ENCODE measurements at places on chromosomes 1 and 21.

- no peak for DNase-seq
Observed at GRCh38 chr1:58823481-58824010, 39.7 kb upstream of the JUN start.

- DNase-seq, result no peak
Observed at GRCh38 chr1:155272466-155273342, 600 bp downstream of the CLK2 start.

DNA sequence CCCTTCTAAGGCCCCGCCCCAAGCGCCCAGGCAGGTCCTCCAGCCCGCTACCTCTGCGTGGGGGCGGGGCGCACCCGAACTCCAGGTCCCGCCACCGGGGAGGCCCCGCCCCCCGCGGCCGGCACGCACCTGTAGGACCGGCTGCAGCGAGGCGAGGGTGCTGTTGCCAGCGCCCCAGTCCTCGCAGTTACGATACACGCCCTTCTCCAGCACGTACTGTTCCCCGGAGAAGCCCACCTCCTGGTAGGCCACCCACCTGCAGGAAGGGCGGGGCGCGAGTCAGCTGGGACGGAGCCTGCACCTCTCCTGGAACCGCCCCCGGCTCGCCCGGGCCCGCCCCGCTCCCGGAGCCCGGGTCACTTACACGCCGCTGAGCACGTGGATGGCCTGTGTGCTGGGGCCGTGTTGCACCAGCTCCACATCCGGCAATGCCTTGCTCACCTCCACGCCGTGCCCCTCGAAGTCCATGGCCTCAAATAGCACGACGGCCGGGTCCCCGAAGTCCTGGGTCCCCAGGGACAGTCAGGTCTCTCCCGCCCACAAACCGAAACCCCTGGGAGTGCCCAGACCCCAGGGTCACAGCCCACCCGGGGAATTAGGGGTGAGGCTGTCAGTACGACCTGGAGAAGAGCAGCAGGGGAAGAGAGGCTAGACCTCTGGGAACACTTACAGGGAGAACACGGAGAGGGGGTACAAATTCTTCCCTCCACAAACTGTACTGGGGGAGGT, 17.3 kb downstream of the CRYBG2 start:
- peak; percentile 87 for DNase-seq

DNA sequence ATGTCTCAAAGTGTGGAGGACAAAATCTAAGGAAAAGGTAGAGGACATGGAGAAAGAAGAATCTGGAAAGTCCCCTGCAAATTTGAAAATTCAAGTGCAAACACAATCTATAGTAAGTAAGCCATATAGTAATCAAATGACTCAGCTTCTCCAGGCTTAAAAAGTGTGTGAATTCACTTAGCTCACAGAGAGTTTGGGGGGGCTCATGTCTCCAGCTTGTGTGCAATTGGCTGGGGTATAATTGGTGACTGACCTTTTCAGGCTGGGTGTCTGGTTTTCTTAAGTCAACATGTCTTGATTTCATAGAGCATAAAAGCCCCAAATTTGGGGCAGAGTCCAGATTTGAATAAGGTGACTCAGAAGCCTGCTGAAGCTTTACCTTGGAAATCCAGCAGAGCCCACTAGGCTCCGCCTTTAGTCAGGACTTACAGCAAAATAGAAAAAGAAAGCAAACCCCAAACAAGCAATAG, 8.6 kb downstream of the CLDN14 start:
- DNase-seq, result no peak

DNA sequence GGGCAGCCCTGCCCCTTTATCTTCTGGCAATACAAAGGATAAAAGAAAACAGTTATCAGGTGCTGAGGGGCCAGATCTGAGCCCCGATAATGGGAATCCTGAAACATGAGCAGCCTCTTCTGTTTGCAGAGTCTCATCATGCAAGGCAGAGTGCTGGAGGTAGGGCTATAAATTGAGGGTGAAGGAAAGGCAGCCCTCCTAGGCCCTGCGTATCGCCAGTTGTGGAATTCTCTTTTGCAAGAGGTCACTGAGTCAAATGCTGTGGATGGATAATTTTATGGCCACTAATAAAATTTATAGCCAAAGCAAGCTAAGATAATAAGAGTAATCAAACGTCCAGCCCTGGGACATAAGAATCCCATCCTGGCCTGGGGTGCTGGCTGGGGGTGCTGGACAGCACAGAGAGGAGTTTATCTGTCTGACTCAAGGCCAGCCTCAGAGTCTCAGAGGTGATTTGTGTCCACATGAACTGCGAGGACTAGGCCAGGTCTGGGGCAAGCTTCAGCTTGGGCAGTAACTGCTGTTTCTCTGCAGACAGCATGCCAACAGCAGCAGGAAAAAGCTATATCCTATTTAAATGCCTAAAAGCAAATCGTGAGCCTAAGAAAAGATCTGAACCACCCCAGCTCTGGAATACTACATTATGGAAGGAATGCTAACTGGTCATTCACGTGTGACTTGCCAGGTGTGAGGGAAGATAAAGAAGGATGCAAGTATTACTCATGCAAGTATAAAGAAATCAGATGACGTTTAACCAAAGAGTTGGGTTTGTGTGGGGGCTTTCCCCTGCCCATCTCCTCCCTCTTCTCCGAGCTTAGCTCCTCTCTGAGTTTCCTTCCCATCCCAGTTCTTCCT, 254.8 kb downstream of the KIF26B start:
- DNase-seq, result no peak

DNA sequence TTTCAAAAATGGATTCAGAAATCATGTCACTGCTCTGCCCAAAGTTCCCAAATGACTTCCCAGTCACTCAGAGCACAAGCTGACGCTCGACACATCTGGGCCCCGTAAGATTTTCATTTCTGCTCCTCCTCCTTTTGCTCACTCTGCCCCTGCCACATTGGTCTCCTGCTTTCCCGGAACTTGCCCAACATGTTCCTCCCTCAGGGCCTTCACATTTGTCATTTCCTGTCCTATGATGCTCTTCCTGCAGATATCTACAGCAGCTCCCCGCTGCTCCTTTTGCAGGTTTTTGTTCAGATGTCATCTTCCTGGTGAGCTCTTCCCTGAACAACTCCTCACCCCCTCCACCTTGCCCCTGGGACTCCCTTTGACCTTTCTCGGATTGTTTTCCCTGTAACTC, 58.5 kb upstream of the IVNS1ABP start:
- DNase-seq, result no peak

DNA sequence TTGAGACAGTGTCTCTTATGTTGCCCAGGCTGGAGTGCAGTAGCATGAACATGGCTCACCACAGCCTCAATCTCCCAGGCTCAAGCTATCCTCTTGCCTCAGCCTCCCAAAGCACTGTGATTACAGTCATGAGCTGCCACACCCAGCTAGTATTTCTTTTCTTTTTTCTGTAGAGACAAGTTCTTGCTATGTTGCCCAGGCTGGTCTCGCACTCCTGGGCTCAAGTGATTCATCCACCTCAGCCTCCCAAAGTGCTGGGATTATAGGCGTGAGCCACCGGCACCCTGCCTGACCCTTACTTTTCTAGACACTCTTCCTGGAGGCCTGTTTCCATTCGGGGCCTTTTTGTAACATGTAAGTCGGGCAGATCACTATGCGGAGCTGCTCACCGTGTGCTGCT, 30.1 kb upstream of the SRP9 start:
- DNase-seq, result no peak

GRCh38 chr1:24535021-24535424, 20.9 kb upstream of the NCMAP start:
- peak; percentile 60 for DNase-seq

- DNase-seq, result no peak
Observed at GRCh38 chr1:41426201-41426890, 58.1 kb downstream of the EDN2 start.

- no peak for DNase-seq
Observed at GRCh38 chr1:167514288-167514687, 4.0 kb downstream of the CD247 start.

- DNase-seq, result no peak
Observed at GRCh38 chr1:55039342-55040082, at the start of gene PCSK9. Gene PCSK9 (plus strand): TSS chr1:55039548. CDS start chr1:55039838, 290 bp downstream.

DNA sequence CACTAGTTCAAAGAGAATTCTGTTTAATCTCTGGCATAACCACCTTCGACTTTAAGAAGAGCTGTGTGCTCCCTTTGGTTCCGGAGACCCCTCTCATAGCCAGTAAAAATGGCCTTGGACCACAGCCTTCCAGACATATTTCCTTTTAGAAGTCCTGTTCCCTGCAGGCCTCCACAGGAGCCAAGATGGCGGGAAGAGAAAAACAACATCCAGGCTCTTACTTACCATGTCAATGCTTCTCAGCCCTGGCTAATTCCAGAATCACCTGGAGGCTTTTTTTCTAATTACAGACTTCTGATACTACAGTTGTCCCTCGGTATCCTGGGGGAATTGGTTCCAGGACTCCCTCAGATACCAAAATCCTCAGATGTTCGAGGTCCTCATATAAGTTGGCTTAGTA, 362.5 kb downstream of the PBX1 start:
- no peak for DNase-seq

GRCh38 chr1:84855691-84856630, 37.0 kb downstream of the LPAR3 start:
- DNase-seq, result no peak

DNA sequence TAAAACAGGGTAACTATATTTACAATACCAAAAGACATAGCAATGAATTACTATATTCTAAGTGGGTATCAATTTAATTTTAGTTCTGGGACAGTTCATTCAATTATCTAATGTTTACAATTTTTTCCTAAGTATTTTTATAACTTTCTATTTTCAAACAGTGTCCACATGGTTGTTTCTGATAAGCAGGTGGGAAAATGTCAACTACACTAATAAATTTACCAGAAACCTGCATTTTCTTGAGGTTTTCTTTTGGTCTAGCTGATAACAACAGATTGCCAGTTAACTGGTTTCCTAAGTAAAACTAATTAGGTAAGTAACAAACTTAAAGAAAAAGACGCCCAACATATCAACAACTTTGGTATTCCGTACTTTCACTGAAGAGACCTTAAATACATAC, 84.9 kb upstream of the GFI1 start:
- DNase-seq, result no peak

- no peak for DNase-seq
Observed at GRCh38 chr1:46284597-46285564, 18.5 kb downstream of the LRRC41 start.

- DNase-seq, result no peak
Observed at GRCh38 chr21:31616216-31616615, 43.3 kb upstream of the SOD1 start.

GRCh38 chr1:67170751-67171573, 4.7 kb downstream of the IL23R start:
- no peak for DNase-seq

DNA sequence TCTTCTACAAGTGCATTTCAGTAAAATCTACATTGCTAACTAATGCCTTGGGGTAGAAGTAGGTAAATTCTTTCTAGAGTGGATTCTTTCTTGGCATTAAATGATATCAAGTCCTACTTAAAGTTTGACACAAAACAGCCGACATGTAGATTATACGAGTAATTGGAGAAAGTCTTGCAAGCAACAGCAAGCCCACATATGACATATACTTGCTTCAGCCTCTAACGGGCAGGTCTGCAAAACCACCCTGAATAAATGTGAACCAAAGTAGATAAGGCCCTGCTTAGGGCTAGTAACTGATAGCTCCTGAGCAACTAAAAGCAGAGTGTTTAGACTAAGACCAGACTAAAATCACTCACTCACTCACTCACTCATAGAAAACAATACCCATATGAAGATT, 203.2 kb downstream of the LTN1 start:
- DNase-seq, result no peak

GRCh38 chr1:187624812-187625545, 796.2 kb downstream of the PLA2G4A start:
- DNase-seq, result no peak

- no peak for DNase-seq
Observed at GRCh38 chr1:18484276-18484675, 3.5 kb downstream of the KLHDC7A start.

GRCh38 chr1:22772014-22772413, 61.4 kb downstream of the EPHB2 start:
- no peak for DNase-seq

GRCh38 chr1:184389446-184389845, 2.6 kb downstream of the C1orf21 start:
- DNase-seq, result no peak

DNA sequence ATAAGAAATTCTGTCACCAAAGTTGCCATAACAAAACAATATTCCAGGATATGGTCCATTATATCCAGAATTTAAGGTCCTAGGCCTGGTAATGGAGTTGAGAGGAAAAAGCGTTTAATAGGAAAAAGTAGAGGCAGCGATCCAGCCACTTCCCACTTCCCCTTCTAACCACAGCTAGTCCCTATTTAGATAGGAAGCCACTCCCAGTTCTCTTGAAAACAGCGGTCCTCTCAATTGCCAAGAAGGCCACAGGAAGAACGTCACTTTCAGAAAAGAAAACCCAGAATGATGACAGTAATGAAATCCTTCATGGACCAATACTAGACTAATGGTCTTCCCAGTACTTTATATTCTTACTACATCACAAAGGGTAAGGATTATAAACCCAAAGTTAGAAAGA, 38.6 kb downstream of the ABL2 start:
- DNase-seq, result no peak

GRCh38 chr21:14879458-14879857, 185.3 kb downstream of the NRIP1 start:
- DNase-seq, result no peak

DNA sequence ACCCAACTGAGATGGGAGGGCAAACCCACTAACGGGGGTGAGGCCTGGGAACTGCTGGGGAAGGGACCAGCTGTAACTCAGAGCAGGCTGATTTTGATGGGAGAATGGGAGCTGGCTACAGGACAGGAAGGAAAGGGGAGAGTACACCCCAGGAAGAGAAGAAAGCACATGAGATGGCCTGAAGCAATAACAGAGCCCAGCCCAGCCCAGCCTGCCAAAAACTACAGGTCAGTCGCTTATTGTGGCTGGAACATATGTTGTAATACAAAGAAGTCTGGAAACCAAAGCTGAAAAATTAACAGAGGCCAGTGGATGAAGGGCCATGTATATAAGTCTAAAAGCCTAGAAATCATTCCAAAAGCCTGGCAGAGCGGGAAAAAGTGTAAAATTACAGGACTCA, 1.6 kb downstream of the ITLN2 start:
- DNase-seq, result no peak

DNA sequence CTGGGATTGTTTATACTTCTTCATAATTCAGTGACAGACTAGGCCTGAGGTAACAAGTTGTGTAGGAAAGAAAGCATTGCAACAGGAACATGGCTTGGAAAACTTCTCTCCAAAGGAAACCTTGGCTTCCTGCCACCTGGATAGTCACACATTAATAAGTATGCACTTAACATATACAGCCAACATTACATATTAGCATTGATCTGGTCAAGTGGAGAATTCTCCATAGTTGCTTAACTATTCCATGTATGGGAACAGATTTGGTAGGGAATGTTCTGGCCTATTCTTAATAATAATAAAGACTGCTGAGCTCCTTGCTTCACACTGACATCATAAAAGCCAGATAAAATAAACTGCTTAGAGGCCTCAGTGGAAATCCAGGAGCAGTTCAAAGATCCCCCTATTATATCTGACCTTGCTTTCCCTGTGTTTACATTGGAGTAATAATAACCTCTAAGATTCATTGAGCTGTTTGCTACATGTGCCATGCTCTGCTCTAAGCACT, 27.2 kb upstream of the NFIA start:
- DNase-seq, result no peak
